Hepatocyte (in vitro differentiated cells): ENCODE measurements at places on chromosomes 6 and 20. TPM values are rescaled to one million over a fixed set of nuclear protein-coding genes. Genes with fewer than 3 reads are reported as not detected.

Gene IGF2R
- 56.1 and 61.2 TPM in 2 replicates for polyA plus RNA-seq

Gene PBOV1
- polyA plus RNA-seq: not detected in 2 replicates

Gene RAB5IF
- polyA plus RNA-seq: 198 and 202 TPM in 2 replicates

Gene ADTRP
- polyA plus RNA-seq: 3.6 and 4.1 TPM in 2 replicates
